ENCODE measurements at places on chromosomes 16 and 17.

GRCh38 chr16:79542237-79542774 is 58.2 kb downstream of the MAF start:
- DNase-seq: no peak

DNA sequence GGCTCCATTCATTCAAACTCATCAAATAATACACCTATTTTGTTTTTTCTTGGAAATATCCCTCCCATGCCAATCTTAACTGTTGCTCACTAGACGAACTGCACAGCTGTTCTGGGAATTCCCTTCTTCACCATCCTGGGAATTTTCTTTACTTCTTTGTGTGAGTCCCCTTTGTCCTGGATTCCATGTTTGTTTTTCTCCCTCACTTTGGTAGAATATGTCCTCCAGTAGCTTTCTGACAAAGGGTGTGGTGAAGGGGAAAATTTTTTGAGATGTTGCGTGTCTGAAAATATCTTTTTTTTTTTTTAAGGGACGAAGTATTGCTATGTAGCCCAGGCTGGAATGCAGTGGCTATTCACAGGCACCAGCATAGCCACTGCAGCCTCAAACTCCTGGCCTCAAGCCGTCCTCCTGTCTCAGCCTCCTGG is 17.2 kb upstream of the UTP6 start:
- DNase-seq: no peak

DNA sequence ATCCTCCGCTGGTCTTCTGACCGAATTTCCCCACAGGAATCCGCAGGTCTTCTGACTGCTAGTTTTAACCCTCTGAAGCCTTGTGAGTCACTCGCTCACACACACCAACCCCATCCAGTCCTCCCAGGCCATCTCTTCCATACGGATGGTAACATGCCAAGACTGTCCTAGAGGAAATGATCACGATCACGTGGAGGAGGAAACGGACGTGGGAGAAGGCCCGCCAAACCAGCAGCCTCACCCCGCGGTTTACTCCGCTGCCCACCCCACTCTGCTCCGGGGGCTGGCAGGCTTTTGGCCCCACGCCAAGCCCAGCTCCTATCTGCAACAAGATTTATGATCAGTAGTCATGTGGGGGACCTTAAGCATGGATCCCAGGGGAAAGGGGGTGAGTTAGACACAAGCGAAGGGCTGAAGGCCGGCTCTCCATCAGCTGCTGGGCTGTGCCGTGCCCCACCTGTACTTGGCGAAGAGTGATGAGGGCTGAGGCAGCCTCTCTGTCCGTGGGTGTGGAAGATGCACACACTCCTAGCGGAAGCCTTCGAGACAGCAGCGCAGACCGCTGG is 1.5 kb upstream of the FAAP100 start:
- DNase-seq: no peak

DNA sequence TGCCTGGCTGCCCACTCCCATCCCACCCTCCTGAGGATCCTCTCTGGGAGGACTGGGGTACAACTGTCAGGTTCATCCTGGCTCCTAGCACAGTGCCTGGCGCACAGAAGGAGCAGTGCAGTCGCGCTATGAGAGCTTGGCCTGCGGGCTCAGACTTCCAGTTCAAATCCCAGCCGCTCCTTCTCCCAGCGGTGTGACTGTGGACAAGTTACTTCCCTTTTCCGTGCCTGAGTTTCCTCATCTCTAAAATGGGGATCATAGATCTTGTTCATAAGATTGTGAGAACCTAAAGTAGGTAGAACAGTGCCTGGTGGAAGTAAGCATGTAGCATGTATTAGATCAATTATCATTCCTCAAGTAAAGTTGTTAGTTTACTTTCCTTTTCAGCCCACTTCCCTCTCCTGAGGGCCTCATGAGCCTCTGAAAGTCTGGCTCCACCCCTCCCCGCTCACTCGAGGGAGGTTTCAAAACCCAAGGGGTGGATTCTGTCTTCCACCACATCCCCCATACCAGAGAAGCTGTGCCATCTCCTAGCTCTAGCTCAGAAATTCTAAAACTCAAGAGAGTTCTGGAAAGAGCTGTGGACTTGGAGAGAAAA is 19.9 kb upstream of the COL1A1 start:
- no peak for DNase-seq

- no peak for DNase-seq
Measured at GRCh38 chr16:67177743-67178699, 5.7 kb downstream of the MATCAP1 start.

DNA sequence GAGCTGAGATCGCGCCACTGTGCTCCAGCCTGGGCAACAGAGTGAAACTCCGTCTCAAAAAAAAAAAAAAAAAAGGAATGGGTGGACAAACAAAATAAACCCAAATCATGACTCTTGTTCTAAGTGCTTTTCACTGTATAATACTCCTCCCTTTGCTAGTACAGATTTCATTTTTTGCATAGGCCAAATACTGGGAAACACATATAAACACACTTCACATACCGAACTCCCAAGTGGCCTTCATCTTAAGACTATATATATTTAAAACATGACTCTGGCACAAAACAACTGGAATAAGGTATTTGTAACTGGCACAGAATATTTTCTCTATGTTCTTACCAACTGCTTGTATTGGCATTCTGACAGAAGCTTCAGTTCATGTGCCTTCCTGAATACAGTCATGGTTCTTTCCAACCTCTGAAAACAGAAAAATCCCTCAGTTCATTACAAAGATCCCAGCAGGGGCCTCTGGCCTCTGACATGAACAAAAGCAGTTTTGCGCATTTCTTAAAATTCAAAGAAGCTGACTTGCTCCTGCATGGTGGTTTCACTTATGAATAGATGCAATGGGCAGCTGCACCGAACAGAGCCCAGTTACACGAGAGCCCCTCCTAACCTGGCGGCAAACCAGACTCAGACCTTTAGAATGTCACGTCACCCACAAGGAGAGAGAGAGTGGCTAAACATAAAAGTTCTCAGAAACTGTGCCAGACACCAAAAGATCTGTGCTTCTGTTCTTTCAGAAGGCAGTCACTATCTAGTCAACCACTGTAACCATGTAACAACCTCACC is 19.1 kb upstream of the COPRS start:
- DNase-seq: peak; percentile 52

- DNase-seq: no peak
Measured at GRCh38 chr17:67403065-67403464, 26.0 kb downstream of the PITPNC1 start.

DNA sequence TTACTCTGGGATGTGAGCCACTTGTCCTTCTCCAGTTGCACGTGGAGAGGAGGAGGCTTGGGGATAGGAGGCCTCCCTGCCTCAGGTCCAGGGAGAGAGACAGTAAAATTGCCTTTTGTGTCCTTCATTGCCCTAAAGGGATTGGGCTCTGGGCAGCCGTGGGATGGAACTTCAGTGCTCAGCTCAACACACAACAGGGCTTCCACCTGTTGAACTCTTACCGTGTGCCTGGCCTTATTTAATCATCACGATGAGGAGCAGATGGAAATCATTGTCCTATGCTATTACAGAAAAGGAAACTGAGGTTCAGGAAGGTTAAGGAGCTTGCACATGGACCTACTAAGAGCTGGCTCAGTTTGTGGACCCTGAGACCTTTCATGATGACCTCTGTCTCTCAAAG is 92.4 kb upstream of the CDC42EP4 start:
- DNase-seq: no peak

DNA sequence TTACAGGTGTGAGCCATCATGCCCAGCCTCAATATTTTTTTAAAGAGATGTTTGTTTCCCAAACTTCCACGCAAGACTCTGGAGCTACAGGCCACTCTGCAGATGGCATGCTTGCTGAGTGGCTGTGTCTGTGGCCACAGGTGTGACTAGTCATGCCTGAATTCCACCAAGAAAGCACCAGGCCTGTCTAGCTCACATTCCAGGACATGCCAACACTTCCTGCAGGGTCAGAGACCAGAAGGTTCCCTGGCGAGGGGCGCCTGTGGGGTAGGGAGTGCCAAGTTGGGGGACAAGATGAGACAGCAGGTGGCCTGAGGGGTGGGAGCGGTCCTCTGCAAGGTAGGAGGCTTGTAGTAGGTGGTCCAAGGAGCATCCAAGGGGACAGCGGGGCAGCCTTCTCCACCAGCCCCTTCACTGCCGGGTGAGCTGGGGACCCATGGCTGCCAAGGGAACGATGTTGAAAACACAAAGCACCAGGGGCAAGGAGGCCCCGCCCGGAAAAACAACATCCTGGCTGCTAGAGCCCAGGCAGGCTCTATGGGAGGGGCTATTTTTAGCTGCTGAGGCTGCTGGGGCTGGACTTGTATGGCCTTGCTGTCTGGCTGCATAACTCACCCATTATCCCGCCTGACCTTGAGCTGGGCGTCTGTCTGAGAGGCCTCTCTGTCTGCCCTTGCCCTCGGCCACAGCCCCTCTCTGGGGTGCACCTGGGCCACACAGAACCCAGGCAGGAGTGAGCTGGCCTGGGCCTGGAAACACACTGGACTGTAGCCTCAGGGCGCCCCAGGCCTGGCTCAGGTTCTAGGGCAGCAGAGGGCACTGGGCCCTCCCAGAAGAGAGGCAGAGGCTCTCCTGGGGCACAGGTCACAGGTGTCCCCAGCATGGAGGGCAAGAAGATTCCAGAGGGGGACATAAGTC is 5.7 kb downstream of the TRIM47 start:
- no peak for DNase-seq

DNA sequence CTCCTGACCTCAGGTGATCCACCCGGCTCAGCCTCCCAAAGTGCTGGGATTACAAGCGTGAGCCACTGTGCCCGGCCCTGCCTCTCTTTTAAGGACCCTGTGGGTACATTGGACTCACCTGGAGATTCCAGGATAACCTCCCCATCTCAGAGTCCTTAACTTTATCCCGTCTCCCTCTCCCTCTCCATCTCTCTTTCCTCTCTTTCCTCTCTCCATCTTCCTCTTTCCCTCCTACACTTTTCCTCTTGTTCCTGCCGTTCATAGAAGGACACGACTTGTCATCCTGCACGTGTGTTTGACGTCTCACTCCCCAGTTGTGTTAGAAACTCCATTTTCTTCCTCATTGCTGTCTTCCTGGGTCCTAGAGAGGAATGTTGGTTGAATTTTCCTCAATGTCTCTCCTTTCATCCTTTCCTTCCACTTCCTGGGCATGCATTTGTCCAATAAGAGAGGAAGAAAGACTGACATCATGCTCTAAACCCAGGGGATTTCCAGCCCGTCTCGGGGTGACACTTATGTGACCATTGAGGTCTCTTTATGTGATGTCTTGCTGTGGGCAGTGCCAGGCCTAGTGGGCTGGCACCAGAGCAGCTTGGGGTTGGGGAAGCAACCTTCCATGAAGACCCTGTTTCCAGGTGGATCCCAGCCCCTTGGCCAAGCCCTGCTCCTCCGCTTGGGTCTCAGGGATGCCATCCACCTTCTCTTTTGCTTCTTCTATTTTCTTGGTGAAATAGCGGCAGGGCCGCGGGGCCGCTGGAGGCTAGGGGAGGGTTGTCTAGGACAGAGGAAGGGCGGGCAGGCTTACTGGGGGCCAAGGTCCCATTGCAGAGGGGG is 39.8 kb upstream of the IRF8 start:
- DNase-seq: no peak

GRCh38 chr16:60246086-60246485 is 1512.0 kb upstream of the GOT2 start:
- no peak for DNase-seq

GRCh38 chr16:10154389-10154788 is 27.8 kb downstream of the GRIN2A start:
- no peak for DNase-seq

- no peak for DNase-seq
Measured at GRCh38 chr17:40320756-40321523, 12.0 kb downstream of the RARA start.

DNA sequence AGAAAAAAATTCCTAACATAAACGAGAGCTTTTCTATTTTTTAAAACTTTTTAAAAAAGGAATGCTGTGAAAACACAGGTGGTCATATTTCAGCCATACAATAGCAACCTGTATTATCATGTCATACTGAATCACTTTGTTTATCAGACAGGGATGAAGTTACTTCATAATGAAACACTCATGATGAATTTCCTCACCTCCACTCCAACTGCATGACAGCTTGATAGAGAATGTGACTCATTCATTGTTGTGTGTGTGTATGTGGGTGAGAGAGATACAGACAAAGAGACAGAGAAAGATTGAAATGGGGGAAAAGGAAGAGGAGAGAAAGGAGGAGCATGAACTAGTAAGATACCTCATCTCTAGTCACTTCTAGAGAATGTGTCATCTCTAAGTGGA is 109.0 kb downstream of the SYCE1L start:
- DNase-seq: no peak

DNA sequence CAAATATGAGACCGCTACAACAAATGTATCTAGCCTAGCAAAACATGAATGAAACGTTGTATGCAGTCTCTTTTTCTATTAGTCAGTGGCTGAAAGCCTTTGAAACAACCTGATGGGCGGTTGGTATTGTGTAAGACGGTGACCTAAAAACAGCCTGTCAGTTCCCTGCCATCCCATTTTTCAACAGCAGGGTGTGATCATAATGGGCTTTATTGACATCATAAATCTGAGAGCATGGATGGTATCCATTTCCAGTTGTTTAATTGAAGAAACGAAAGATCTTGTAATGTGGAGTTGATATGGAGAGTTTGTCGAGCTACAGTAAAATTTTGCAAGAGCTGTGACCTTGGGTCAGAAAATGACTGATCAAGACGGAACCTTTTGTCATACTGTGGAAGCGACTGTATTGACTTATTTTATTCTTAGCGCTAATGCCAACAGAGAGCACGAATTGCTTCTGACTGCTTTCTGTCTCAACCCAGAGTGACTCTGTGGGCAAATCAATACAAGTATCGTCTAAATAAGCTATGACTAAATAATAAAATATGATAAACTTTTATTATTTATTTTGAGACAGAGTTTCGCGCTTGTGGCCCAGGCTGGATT is 12.3 kb upstream of the MEIOB start:
- DNase-seq: no peak

DNA sequence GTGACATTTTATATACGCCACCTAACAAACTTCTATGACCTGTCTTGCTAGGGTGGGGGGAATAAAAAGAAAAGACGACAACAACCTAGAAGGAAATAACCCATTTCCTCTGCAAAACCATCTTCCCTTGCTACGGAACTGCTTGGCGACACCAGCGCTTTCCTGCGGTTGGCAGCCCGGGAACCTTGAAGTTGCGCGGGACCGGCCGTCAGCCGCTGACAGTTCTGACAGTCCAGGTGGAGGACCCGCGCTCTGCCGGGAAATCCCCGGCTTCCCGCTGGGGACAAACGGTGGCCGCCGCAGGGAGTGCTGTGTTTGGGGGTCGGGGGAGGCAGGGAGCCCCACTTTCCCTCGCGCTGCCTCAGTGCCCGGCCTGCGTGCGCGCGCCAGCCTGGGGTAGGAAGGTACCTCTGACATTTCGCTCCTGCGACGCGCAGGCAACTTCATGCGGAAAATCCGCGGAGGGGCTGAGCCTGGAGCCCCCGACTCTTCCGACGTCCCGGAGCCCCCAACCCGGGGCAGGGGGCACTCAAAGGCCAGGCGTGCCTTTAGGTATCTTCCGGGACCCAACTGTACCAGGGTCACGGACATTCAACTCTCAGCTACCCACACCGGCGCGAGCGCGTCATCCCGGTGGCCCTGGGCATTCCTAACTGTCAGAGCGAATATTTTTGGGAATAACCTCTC is 516 bp downstream of the SLC16A6 start:
- DNase-seq: no peak
